ENCODE measurements at places on chromosomes 12 and 14.
A peak's percentile ranks its signal among the peaks of the same experiment; 100 is the strongest.

DNA sequence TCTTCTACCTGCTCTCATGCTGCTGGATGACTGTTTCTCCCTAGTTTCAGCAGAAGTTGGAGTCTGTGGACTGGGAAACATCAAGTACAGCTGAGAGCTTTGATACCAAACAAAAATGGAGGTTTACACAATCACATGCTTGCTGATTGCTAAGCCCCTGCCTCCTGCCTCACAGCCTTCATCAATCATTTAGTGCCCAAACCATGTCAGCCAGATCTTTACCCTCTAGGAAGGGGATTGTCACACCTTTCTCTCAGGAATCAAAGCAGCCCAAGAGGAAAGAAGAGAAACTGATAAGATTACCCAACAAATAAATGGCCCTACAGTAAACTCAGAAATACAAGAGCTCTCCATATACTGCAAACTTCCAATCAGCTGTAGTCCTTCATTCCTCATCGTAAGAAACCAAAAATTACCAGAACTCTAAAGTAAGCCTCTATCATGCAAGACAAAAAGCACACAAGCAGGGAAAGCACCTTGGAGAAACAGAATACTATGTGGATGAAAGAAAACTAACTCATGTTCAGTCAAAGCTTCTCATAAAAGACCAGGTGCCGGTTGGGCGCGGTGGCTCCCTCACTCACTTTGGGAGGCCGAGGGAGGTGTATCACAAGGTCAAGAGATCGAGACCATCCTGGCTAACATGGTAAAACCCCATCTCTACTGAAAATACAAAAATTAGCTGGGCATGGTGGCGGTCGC, 63.6 kb upstream of the RESF1 start:
- peak; percentile 13 for DNase-seq

- DNase-seq, result no peak
Observed at GRCh38 chr14:23376482-23377197, at the start of gene CMTM5. CMTM5 (plus strand) TSS chr14:23377046; CDS start chr14:23377252, 206 bp downstream.

DNA sequence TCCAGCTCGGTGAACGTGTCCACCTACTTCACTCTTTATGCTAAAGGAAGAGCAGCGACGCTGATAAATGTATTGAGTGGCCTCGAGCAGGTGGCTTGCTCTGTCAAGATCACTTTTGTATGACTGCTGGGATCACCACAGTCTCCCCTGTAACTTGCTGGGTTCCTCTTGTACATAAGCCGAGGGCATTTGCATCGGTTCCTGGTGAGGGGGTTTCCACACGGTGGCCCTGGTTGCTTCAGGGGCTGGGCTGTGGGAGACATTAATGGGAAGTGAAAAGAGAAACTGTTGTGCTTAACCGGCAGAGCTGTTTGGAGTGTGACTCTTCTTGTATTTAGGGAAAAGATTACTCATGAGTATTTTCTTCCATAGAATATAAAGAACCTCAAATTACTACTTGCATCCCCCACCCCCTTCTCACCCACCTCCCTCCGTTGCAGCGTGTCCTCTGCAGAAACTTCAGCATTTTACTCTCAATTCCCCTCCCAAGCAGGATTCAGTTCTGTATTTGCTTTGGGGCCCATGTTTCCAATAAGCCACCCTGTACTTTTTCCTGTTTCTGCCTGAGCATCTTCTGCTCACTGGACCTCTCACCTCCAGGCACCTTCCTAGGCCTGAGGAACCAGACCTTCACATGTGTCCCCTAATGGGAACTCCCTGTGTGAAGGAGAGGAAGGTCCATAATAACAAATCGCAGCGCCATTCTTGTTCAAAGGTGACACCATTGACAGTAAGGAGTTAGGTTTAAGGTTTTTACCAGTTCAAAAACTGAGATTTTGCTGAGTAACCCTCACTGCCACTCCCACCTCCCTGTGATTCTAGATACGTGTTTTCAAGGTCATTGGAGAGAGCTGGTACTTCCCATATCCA, 187.0 kb downstream of the ETV6 start:
- peak; percentile 95 for DNase-seq

- DNase-seq, result no peak
Observed at GRCh38 chr12:104105461-104105860, 32.5 kb downstream of the NFYB start.

DNA sequence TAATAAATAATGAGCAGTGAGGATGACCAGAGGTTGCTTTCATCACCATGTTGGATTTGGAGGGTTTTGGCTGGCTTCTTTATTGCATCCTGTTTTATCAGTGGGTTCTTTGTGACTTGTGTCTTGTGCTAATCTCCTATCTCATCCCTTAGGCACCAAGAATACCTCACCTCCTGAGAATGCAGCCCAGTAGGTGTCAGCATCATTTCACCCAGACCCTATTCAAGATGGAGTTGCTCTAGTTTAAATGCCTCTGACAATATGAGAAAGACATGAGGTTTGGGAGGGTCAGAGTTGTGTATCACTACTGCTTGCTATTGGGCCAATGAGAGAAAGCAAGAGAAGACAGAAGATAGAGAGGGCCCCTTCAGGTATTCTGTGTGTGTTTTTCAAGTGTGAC, 592.2 kb downstream of the ETNK1 start:
- DNase-seq, result no peak

DNA sequence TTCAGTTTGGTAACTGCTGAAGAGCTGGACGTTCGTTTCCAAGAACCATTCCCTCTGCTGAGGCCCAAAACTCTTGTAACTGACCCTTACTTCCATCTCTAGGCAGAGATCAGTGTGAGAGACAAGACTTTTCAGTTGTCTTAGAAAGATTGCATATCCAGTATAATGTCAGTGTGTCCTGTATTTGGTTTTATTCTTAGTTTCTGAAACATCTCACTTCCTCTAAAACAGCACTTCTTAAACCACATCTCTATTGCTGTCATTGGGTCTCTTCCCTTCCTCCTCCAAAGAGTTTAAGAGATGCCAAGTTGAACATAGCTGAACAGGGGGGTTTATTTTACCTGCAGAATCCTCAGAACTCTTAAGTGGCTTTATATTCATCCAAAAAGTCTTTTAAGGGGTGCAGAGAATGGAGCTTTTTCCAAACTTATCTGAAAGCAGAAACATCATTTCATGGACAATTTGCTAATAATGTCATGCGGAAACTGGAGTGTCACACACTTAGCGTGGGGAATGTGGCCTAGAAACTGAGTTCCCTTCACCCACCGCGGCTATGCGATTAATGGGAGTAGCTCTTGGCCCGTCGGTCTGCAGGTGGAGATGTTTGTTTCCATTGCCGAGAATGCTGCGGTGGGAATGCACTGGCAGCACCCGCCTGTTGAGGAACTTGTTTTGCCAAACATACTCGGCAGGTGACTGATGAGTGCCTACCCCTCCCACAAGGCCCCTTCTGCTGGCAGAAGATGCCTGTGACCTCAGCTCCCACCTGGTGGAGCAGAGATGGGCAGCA, 148.2 kb downstream of the ADGRD1 start:
- DNase-seq, result peak; percentile 43

DNA sequence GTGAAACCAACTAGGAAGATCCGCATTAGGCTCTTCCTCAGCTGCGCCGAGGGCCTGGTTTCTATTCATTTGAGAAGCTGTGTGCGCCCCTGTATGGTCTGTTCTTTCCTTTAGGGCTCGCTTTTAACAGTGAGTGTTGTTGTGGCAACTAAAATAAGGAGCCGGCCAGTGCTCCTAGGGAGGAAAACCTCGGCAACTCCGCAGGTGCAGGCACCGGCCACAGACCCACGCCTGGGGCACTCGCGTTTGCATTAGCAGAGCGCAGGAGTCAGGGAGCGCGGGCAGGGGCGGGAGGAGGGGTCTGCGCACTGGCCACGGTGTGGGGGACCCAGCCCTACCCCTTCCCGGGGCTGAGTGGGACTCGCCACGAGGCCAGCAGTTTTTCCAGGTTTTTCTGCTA, 50.5 kb downstream of the STX2 start:
- no peak for DNase-seq

All from OCI-LY7 (cell line).